ENCODE measurements at places on chromosomes 7 and 10. TPM values are rescaled to one million over a fixed set of nuclear protein-coding genes. Genes with fewer than 3 reads are reported as not detected.

Gene LIPF
- not detected for total RNA-seq

Gene STAMBPL1
- total RNA-seq = 8.2 TPM

Gene KEL
- total RNA-seq = 2.2 TPM

Gene OR2A12
- not detected for total RNA-seq

Gene PAX4
- total RNA-seq = not detected

Gene GPRIN2
- not detected for total RNA-seq

Gene CALML3
- not detected for total RNA-seq

Gene TMEM196
- not detected for total RNA-seq

Gene CCDC146
- 0.43 TPM for total RNA-seq

Gene RELN
- 5.1 TPM for total RNA-seq

Gene PLXDC2
- total RNA-seq = not detected

- DNase-seq = no peak
Observed at GRCh38 chr10:29611781-29612381, 22.9 kb downstream of the SVIL start.

- DNase-seq = no peak
Observed at GRCh38 chr10:85026878-85027467, 698.6 kb downstream of the CCSER2 start.

DNA sequence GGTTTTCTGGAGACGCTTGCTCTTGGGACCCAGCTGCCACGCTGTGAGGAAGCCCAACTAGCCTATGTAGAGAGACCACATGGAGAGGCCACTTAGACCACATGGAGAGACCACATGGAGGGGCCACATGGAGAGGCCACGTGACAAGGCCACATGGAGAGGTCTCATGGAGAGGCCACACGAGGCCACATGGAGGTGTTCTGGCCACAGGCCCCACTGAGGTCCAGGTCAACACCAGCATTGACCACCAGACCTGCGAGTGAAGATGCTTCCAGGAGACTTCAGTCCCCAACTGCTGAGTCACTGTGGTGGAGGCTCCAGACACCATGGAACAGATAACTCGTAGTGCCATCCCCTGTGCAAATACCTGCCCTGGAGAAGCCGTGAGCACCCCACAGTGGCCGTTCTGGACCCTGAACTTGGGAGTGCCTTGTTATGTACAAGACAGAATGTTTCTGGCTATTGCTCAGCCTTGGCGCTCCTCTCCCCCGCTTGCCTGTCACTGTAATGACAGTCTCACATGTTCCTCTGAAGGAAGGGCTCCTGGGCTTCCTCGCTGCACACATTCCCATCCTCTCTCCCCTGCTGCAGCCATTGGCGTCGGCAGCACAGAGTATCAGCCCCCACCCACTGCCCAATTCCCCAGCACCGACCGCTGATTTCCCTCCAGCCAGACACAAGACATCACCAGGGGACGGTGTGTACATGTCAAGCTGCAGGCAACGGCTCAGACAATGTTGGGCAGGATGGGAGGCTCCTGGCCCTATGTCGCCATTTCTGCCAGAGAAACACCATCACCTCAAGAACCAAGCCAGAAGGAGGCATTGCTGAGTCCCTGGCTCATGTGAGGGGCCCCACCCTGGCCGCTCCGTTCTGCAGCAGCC, 49.0 kb upstream of the TNRC18 start:
- no peak for DNase-seq

DNA sequence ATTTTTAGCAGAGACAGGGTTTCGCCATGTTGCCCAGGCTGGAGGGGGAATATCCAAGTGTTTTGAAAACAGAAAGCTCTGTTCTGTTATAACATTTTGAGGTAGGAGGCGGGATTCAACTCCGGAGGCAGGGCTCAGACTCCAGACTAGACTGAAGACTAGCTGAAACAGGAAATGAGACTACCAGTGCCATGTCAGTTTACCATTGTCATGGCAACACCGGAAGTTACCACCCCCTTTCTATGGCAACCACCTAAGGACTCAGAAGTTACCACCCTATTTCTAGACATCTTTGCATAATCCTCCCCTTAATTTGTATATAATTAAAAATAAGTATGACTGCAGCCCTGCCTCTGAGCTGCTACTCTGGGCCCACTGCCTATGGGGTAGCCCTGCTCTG, 1069.1 kb upstream of the AUTS2 start:
- DNase-seq = no peak

GRCh38 chr10:71968553-71969474, 4.6 kb downstream of the CHST3 start:
- no peak for DNase-seq

DNA sequence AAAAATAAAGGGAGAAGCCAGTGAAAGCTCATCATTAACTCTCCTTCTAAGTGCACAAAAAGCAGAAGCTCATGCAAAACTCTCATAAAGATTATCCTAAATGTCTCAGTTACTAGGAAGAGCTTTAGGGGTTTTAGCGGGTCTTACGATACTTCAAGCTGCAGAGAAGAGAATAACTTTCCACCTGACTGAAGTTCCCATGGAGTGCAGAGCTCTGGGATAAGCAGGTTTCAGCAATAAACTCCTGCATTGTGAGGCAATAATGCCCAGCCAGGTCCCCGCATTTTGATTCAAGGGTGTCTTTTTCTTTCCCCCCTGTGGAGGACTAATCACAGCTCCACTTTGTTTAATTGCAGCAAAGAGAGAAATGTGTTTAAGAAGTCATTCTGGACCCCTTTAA, 241.9 kb upstream of the SP8 start:
- no peak for DNase-seq

DNA sequence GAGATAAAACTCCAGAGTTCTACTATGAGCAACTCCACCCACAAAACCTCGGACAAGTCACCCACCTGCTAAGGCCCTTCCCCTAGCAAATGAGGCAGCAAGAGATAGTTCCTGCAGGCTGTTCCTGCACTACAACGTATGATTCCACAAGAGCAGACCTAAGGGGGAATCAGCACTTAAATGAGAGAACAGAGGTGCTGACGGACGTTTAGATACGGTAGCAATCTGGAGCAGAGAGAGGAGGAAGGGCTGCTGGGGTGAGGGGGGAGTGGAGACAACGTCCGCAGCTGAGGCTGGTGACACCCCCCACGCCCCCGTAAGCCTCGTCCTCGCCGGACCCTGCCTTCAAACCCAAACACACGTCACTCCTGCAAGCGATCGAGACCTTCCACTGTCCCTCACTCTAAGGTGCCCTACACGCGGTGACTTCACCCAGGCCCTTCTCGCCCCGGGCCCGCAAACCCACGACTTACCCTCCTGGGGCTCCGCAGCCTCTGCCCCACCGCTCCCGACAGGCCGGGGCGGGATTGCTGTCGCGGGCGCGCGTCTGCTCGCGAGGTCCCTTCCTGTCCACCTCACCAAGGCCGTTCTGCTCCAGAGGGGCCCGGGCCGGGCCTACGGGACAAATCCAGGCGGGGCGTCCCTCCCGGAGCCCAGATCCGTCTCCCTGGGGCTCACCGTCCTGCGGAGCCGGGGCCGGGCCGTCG, 635 bp downstream of the ZNF12 start:
- peak; percentile 34 for DNase-seq

GRCh38 chr7:137454767-137455166, 111.2 kb upstream of the PTN start:
- DNase-seq = peak; percentile 74

GRCh38 chr7:101608772-101609713, 20.1 kb downstream of the MYL10 start:
- no peak for DNase-seq

DNA sequence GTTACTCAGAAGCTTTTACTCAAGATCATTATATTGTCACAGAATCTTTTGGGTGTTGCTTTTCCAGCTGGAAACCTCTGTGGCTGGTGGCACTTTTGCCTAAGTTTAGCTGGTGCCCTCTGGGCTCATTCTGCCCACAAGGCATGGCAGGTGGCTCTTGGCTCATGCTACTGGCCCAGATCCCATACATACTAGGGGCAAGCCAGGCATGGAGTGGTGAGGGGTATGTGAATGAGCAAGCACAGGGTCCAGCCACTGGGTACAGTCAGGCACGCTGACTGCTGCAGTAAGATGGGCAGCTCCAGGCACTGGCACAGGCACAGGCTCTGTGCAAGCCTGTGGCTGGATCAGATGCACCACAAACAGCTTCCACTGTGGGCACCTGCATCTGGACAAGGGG, 375.0 kb upstream of the SEMA3C start:
- no peak for DNase-seq

DNA sequence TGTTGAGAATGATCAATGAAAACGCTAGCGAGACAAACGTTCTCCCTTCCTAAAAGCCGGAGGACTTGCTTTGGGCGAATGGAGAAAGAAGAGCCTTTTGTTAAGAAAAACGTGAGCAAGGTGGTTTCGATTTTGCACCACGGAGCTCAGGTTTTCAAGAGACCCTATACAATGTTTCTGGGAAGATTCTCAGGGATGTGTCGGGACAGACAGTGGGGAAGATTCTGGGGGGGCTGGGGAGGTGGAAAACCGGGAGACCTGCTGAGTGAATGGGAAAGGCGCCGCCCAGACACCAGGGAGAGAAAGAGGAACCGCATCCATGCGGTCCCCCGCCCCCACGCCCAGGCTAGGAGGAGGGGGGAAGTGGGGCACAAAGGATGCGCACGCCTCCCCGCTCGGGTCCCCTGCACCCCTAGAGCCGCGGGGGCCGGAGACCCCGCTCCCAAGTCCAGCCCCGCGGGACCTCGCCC, 745 bp downstream of the YWHAG start:
- DNase-seq = peak; percentile 56

GRCh38 chr10:44125879-44126278, 259.0 kb downstream of the CXCL12 start:
- DNase-seq = no peak

- DNase-seq = no peak
Observed at GRCh38 chr10:29849886-29850285, 209.5 kb downstream of the JCAD start.

- no peak for DNase-seq
Observed at GRCh38 chr7:45074528-45075354, 14.0 kb downstream of the NACAD start.

- DNase-seq = peak; percentile 80
Observed at GRCh38 chr7:136114966-136115762, 138.0 kb upstream of the MTPN start.

DNA sequence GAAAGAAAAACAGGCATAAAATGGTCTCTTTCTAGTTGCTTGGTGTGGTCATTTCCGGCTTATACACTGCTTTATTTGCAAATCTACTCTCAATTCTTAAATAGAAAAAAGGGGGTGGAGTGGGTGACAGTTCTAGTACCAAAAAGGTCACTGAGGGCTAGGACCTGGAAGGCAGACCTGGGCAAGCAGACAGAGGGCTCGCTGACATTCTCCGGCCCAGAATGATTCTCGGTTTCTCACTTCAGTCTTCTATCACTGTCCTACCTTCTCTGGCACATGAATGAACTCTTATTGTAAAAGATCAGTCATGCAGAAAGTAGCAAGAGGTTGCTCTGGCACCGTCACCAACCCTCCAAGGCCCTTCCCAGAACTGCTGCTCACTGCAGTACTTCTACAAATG, 54.0 kb downstream of the MALSU1 start:
- peak; percentile 55 for DNase-seq

DNA sequence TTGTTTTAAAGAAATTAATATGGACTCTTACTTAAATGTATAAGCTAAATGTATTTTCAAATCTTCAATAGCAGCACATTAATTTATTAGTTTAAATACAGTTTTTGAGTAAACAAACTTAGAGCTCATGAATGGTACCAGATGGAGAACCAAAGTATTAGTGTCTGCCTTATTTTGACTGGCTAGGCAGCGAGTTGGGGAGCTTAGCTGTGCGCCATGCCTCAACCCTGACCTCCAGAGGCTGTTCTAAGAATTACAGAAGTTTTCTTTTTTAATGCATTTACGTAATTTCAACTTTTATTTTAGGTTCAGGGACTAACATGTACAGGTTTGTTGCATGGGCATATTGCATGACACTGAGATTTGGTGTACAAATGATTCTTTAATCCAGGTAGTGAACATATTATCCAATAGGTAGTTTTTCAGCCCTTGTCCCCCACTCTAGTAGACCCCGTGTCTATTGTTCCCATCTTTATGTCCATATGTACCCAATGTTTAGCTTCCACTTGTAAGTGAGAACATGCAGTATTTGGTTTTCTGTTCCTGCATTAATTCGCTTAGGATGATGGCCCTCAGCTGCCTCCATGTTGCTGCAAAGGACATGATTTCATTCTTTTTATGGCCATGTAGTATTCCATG, 166.8 kb downstream of the IQUB start:
- DNase-seq = peak; percentile 80

DNA sequence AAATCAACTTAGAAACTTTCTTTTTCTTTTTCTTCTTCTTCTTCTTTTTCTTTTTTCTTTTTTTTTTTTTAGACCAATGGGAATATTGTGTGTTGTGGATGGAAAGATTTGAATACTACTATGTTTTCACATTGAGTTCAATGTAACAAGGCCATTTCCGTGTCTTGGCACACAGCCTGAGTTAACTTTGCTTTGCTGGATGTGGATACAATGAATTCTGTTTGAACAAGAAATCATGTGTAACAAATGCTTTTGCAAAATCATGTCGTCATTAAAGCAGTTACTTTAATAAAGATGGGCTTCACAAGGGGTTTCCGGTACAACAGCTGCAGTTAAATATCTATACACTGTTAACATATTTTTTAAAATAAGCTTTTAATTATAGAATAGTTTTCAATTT, 13.5 kb upstream of the ENTPD1 start:
- DNase-seq = no peak

- no peak for DNase-seq
Observed at GRCh38 chr7:93014410-93014809, 103.4 kb downstream of the SAMD9 start.

- DNase-seq = peak; percentile 87
Observed at GRCh38 chr7:44534501-44534900, 6.6 kb downstream of the NPC1L1 start.

DNA sequence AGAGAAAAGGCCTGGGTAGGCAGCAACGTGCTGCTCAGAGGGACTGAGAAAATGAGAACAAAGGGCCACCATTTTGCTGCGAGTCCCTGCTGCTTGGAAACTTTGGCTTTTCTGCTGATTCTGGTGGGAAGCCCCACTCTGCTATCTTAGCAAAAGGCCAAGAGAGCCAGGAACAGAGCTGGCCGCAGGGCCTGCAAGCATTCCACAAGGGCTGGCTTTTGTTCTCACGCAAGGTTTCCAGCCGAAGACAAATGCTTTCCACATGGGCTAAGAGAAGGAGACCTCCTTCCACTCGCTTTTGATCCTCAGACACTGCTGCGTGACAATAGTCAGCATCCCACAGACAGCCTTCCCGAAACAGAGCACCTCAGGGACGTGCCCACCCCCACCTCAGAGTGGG, 163.1 kb downstream of the ARHGAP12 start:
- no peak for DNase-seq

DNA sequence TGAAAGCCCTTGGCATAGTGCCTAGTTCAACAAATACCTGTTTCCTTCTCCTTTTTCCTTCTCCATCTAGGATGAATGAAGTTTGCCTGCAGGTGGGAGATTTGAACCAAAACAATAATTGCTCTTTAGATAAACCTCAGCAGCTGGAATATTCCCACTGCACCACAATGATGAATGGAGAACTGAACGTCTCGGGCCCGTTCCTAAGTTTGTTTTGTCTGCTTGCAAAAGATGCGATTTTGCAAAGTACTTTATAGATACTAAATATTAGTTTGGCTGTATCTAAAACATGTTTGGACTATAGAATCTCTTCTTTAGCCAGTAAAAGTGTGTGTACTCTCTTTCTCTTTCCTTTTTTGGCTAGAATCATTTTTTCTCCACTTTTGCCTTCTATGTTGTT, 75.8 kb upstream of the BMPER start:
- DNase-seq = no peak

GRCh38 chr10:26454891-26455290, 16.8 kb downstream of the APBB1IP start:
- DNase-seq = no peak
